Left cardiac atrium (tissue), 4 donors: ENCODE measurements at places on chromosomes 12 and 14. TPM values are rescaled to one million over a fixed set of nuclear protein-coding genes. Genes with fewer than 3 reads are reported as not detected.

Gene CFAP54
- total RNA-seq: 0.38 TPM

DNA sequence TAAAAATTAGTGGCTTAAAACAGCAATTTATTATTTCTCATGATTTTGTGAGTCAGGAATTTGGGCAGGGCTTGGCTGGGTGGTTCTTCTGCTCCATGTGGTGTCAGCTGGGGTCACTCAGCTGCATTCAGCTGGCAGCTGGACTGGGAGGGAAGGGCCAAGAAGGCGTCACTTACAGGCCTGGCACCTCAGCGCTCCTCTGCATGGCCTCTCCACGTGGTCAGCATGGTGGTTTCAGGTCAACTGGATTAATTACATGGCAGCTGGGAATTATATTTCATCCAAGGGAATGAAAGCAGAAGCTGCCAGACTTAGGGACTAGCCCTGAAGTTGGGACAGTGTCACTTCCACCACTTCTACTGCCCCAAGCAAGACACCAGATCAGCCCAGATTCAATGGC lies 27.5 kb upstream of the IRF2BPL start:
- DNase-seq: no peak

- DNase-seq: no peak
Measured at GRCh38 chr12:84661786-84662185, 250.8 kb downstream of the SLC6A15 start.

Gene NKX2-8
- not detected for total RNA-seq

GRCh38 chr14:67447033-67447381 lies 35.0 kb upstream of the PLEK2 start:
- DNase-seq: no peak

GRCh38 chr14:72850360-72850759 lies 43.5 kb downstream of the DPF3 start:
- no peak for DNase-seq

Gene POTEG
- not detected for total RNA-seq
